Calu3 (cell line): ENCODE measurements at places on chromosomes 11 and 22. TPM values are rescaled to one million over a fixed set of nuclear protein-coding genes. Genes with fewer than 3 reads are reported as not detected.
A peak's percentile ranks its signal among the peaks of the same experiment; 100 is the strongest.

OR8J1 gene
- total RNA-seq: not detected in 2 replicates

UBASH3B gene
- 46.0 and 74.9 TPM in 2 replicates for total RNA-seq

DNA sequence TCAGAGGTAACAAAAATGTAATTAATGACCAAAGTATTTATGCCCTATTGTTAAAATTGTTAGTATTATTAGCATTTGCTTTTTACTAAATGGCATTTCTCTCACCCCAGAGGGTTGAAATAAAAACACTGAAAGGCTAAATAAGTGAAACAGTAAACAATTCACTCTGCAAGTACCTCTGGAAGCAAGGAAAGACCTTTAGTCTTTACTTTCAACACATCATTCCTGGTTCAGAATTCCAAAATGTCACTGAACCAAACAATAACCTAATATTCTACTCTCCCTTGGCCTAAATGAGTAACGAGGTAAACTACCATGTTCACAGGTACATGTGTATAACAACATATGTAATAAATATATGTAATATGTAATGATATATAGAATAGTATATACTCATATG lies 369.3 kb downstream of the TTC28 start:
- no peak for DNase-seq
- no peaks in the 10 kb centered on the region for H3K36me3 ChIP-seq
- H3K27ac ChIP-seq: no peak overlapping the region

DNA sequence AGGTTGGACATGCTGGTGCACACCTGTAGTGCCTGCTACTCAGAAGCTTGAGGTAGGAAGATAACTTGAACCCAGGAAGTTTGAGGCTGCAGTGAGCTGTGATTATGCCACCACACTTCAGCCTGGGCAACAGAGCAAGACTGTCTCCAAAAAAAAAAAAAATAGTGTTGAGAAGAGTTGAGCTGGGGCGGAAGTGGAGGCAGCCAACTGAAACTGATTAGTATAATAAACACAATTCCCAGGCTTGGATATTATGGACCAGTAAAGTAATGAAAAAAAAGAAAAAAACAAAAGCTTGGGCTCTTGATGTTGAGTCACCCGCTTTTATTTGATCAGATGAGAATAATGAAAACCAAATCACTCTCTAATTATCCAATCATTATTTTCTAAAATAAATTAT lies 21.0 kb downstream of the LDLRAD3 start:
- no peak overlapping the region for H3K4me3 ChIP-seq
- no peak overlapping the region for H3K27ac ChIP-seq
- DNase-seq: no peak
- H3K27me3 ChIP-seq: no peaks in the 10 kb centered on the region
- H3K36me3 ChIP-seq: no peaks in the 10 kb centered on the region

GRCh38 chr22:40922484-40923303 lies 28.5 kb upstream of the RBX1 start:
- H3K4me3 ChIP-seq: no peak overlapping the region
- no peak overlapping the region for H3K27ac ChIP-seq
- H3K4me1 ChIP-seq: no peaks in the 10 kb centered on the region
- no peaks in the 10 kb centered on the region for H3K27me3 ChIP-seq
- peak; percentile 28 for DNase-seq
- H3K36me3 ChIP-seq: peaks cover 36% of the 10 kb centered on the region

GRCh38 chr22:45094825-45095224 lies 68.9 kb upstream of the NUP50 start:
- DNase-seq: no peak
- H3K4me1 ChIP-seq: no peaks in the 10 kb centered on the region
- no peak overlapping the region for H3K4me3 ChIP-seq

DNA sequence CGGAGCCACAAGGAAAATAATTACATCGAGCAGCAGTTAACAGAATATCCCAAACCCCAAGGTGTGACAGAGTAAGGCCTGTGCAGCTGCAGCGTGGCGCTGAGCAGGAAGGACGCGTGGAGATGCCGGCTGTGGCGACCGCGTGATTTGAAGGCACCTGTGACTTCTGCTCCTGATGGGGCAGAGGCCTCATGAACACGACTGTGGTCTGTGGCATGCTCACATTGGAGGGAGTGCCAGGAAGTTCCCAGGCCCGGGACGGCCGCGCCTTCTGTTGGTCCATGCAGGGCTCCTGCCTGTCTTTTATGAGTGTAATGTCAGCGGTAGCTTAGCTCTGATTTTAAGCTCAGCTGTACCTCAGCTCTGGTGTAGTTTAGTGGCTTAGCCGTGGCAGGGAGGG lies 50.4 kb downstream of the TPCN2 start:
- H3K27me3 ChIP-seq: no peaks in the 10 kb centered on the region
- no peak overlapping the region for H3K4me3 ChIP-seq
- no peak for DNase-seq

- peaks cover 16% of the 10 kb centered on the region for H3K4me1 ChIP-seq
- no peak overlapping the region for H3K27ac ChIP-seq
- H3K27me3 ChIP-seq: peaks cover 30% of the 10 kb centered on the region
- DNase-seq: no peak
- H3K4me3 ChIP-seq: no peak overlapping the region
- no peaks in the 10 kb centered on the region for H3K36me3 ChIP-seq
These were observed 55.5 kb upstream of the USP47 start for GRCh38 chr11:11786234-11786633.
